NCI-H2227 treated with DMSO at 0.1 percent for 48 hours (cell line): ENCODE measurements at places on chromosomes 6 and 20.

DNA sequence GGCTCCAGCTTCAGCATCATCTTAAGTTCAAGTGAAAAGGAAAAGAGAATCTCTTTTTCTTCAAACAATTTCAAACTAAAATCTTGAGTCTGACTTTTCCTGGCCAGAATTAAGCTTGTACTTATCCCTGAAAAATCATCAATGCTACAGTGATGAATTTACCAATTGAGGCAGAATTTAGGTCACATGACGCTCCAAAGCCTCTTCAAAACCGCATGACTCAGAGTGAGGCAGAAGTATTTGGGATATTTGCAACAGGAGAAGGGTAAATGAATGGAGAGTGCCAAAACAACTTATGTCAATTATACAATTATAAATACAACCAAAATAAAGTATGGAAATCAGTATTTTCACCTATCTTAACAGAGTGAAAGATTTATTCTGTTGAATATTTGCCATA is 515.5 kb downstream of the COL12A1 start:
- DNase-seq: no peak

GRCh38 chr6:142929751-142930358 is 15.1 kb downstream of the HIVEP2 start:
- no peak for DNase-seq

DNA sequence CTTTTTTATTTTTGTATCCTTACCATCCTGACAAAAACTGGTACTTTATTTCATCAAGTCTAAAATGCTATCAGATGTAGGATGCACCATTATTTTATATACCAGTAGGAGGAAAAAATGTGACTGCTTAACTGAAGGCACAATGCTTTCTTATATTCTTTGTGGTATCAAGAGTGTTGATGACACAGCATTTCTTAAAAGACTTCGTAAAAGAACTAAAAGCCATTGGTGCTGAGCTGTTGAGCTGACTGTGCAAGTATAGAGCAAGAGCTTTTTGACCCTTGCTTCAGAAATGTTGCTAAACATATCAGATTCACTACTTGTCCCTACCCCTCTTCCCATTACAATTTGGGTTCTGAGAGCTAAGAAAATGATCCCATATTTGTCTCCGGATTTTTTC is 17.5 kb downstream of the SF3B5 start:
- no peak for DNase-seq

- DNase-seq: no peak
Observed at GRCh38 chr6:8948733-8949132, 513.4 kb upstream of the SLC35B3 start.

- no peak for DNase-seq
Observed at GRCh38 chr6:138109042-138109997, 2.1 kb upstream of the PERP start.

GRCh38 chr20:14744723-14745122 is 407.3 kb upstream of the FLRT3 start:
- DNase-seq: no peak

- DNase-seq: no peak
Observed at GRCh38 chr6:62998022-62998421, 213.2 kb upstream of the FKBP1C start.

GRCh38 chr6:1267057-1267732 is 44.7 kb upstream of the FOXQ1 start:
- no peak for DNase-seq

DNA sequence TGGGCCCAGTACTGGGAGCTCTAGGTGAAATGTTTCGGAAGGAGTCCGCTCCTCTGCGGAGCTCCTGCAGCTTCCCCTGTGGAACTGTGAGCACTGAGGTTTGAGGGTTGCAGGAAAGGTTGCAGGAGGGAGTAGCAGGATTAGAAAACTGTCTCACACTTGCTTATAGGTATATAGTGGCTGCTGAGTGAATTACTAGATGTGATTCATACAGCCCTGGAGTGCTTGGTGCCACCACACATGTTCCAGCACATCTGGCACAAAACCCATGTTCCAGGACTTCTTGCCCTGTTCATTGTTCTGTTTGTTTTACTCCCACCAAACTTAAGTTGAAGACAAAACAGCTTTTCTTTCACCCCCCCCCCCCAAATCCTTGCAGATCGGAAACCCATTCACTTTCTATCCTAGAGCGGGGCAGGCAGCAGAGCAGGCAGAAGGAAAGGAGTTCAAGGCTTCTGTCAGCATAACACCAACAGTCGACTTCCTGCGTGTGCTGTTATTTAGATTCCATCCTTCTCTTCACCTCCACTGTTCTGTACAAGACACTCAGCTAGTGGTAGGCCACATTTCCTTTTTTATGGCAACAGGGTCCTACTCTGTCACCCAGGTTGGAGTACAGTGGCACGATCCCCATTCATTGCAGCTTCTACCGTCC is 669 bp upstream of the PEX6 start:
- DNase-seq: no peak
